HCT116 (cell line): ENCODE measurements at places on chromosomes 12 and 14. TPM values are rescaled to one million over a fixed set of nuclear protein-coding genes. Genes with fewer than 3 reads are reported as not detected.

The GUCY2C gene
- total RNA-seq = not detected

The PLA2G1B gene
- total RNA-seq = 2.0 TPM

The RFX4 gene
- total RNA-seq = not detected

The ABCC9 gene
- 0.05 TPM for total RNA-seq

The ST8SIA1 gene
- total RNA-seq = not detected

The CELA1 gene
- not detected for total RNA-seq

The CCDC197 gene
- not detected for total RNA-seq

The SERPINA9 gene
- not detected for total RNA-seq

The ALKBH2 gene
- 35.8 TPM for total RNA-seq

The PTPRB gene
- total RNA-seq = 0.17 TPM

The ASPG gene
- total RNA-seq = not detected

The FAM186B gene
- 0.42 TPM for total RNA-seq

The PLBD1 gene
- total RNA-seq = 0.30 TPM

The KSR2 gene
- 10.1 TPM for total RNA-seq

The IFNG-AS1 gene
- total RNA-seq = not detected

The FSCB gene
- not detected for total RNA-seq

The COL2A1 gene
- total RNA-seq = 0.22 TPM

The BCL2L2 gene
- total RNA-seq = 25.5 TPM

The KLRG1 gene
- total RNA-seq = 1.5 TPM

The KRT77 gene
- not detected for total RNA-seq

The COX8C gene
- total RNA-seq = not detected

The KLRK1 gene
- 2.3 TPM for total RNA-seq

The OVCH1 gene
- total RNA-seq = not detected

The TRHDE gene
- total RNA-seq = 2.9 TPM

The CLEC6A gene
- not detected for total RNA-seq

The ARMH4 gene
- total RNA-seq = 1.7 TPM

The TUBA1B gene
- total RNA-seq = 1,628 TPM

The SPTB gene
- total RNA-seq = 4.2 TPM

The TMEM121 gene
- 5.5 TPM for total RNA-seq

The REP15 gene
- total RNA-seq = 0.86 TPM

The SMCO2 gene
- not detected for total RNA-seq

The PTGDR gene
- total RNA-seq = not detected

The PUS7L gene
- 15.3 TPM for total RNA-seq

The ASB2 gene
- not detected for total RNA-seq

The TC2N gene
- 15.9 TPM for total RNA-seq

The OR4E2 gene
- total RNA-seq = not detected

The TRIM9 gene
- total RNA-seq = 4.6 TPM

The MORN3 gene
- total RNA-seq = 0.34 TPM

The WNT5B gene
- 0.52 TPM for total RNA-seq
